MV-4-11 (cell line): ENCODE measurements at places on chromosomes 5 and 9.

GRCh38 chr9:124164811-124165210, 92.9 kb upstream of the NEK6 start:
- no peak for DNase-seq

- no peak for DNase-seq
Observed at GRCh38 chr5:92470770-92471169, 1087.7 kb upstream of the ARRDC3 start.

- DNase-seq: no peak
Observed at GRCh38 chr9:96006961-96007360, 131.5 kb downstream of the ERCC6L2 start.

DNA sequence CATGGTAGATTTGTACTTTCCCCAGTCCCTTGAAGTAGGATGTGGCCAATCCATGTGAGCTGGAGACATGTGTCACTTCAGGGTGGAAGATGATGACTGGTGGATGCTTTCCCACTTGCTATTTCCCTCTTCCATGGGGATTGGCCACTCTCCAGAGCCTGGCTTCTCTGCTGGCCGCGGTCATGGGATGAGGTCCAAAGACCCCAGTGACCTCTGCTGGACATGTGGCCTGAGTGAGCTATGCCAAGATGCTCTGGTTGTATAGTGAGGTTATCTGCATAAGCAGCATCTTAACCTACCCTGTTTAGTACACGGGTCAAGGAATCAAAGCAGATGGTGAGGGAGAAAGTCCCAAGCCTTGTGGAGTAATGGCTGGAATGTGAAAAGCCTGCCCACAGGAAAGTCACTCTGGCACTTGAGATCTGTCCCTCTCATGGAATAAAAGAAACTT, 47.1 kb downstream of the SH3PXD2B start:
- no peak for DNase-seq

GRCh38 chr5:156137071-156137869, 189.7 kb upstream of the SGCD start:
- no peak for DNase-seq
